ENCODE measurements at places on chromosomes 6 and 20.

GRCh38 chr6:16238963-16239797 lies 793 bp downstream of the GMPR start:
- no peak for DNase-seq

GRCh38 chr20:9243986-9244385 lies 175.1 kb downstream of the PLCB4 start:
- no peak for DNase-seq

GRCh38 chr6:54802775-54803634 lies 43.6 kb upstream of the FAM83B start:
- DNase-seq: no peak

DNA sequence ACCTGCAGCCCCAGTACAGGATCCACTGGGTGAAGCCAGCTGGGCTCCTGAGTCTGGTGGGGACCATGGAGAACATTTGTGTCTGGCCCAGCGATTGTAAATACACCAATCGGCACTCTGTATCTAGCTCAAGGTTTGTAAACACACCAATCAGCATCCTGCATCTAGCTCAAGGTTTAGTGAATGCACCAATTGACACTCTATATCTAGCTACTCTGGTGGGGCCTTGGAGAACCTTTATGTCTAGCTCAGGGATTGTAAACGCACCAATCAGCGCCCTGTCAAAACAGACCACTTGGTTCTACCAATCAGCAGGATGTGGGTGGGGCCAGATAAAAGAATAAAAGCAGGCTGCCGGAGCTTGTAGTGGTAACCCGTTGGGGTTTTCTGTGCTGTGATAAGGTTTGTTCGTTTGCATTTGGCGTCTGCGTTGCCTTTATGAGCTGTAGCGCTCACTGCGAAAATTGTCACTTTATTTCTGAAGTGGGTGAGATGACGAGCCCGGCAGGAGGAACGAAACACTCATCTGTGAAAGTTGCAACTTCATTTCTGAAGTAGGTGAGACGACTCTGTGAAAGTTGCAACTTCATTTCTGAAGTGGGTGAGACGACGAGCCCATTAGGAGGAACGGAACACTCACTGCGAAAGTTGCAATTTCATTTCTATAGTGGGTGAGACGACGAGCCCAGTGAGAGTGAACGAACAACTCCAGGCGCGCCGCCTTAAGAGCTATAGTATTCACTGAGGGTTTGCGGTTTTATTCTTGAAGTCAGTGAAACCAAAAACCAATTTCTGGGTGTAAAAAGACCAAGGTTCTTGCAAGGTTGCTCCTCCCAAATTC lies 31.1 kb downstream of the SERPINB6 start:
- DNase-seq: peak; percentile 63

Measured in activated CD4-positive, alpha-beta T cell treated with anti-CD3 and anti-CD28 coated beads, Interleukin-2, amount 50 U/mL, for 1 hour (primary cell).